Myocyte (in vitro differentiated cells): ENCODE measurements at places on chromosomes 16 and 17.
A peak's percentile ranks its signal among the peaks of the same experiment; 100 is the strongest.

DNA sequence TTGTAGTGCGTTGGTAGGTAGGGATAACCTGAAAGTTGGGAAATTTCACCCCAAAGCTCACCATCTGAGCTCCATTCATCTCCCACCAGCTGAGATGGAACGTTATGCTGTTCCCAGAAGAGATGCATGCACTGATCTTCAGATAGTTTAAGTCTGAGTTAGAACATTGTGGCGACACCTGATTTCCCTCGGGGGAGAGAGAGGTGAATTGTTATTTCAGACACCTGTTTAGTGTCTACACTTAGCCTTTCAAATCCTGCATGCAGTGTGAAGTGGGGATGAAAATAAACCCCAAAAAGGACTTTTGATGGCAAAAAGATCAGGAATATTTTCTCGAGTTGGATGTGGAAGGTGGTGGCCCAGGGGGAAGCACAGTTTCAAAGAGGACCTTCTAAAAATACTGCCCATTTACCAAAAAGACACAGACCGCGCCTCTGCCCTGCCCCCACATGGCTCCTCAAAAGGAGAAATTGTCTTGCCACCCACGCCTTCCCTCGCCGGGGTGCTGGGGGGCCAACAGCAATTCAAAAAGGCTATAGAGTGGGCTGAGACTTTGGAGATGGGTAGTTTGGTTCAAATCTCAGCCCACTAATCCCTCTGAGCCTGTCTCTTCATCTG is 11.4 kb downstream of the CIITA start:
- DNase-seq, result no peak

- no peak for DNase-seq
Measured at GRCh38 chr17:59392973-59393679, 61.7 kb downstream of the YPEL2 start.

GRCh38 chr17:15398291-15398690 is 56.9 kb upstream of the TEKT3 start:
- peak; percentile 95 for DNase-seq

GRCh38 chr17:79595471-79595870 is 15.4 kb downstream of the RBFOX3 start:
- DNase-seq, result no peak

DNA sequence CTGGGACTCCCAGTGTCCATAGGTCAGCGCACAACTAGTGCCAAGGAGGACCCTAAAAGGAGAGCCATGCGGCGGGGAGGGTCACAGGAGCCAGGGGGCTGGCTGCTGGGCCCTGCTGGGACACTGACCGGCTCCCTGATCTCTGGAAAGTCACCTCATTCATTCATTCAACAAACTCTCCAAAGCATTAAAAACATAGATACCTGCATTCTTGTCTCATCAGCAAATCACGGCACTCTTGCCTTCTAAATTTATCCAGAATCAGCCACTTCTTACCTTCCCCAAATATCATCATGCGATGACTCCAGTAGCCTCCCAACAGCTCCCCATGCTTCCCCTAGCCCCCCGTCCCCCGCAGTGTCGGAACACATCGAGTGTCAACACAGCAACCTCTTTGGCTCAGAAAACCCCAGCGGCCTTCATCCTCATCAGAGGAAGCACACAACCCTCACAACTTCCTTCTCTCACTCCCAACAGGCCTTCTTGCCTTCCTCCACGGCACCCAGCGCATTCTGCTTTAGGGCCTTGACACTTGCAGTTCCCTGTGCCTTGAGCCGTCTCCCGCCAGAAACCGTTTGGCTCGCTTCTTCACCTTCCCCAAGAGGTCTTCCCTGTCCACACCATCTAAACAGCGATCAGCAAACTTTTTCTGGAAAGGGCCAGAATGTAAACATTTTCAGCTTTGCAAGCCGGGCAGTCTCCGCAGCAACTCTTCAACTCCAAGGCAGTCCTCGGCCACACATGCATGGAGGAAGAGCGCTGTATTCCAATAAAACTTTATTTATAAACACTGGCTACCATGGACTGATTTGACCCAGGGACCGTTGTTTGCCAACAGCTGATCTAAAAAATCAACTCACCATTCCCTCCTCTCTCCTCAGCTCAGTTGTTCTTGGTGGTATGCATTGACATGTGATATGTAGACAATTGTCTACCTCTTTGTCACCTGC is 119.5 kb upstream of the TNRC6C start:
- DNase-seq, result no peak

DNA sequence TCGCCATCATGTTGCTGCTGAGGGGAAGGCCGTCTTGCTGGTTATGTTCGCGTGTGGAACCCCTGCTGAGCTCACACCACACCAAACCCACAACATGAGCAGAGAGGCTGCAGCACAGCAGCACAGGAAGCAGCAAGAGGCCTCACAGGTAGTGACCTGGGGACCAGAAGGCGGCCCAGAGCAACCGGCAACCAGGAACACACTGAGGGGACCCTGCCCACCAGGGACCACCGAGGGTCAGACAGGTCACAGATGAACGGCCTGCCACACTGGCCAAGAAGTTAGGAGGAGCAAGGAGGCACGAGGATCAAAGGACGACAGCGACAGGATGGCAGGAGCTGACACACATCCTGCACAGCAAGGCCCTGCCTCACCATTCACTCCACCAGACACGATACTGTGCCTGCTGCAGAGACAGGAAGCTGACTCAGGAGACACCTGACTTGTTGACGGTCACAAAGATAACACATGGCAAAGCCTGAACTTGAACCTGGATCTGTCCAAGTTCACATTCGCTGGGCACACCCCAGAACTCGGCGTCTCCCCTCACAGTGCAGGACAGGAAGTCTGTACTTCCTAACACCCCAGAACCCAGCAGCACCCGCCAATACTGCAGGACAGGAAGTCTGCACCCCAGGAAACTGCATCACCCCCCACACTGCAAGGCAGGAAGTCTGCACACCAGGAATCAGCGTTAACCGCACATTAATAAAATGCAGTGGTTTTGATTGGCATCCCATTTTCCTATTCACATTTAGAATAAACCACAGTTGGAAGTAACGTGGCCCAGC is 98.5 kb downstream of the ZNF778 start:
- peak; percentile 54 for DNase-seq

- no peak for DNase-seq
Measured at GRCh38 chr17:78290721-78291120, 59.3 kb downstream of the TMEM235 start.

- DNase-seq, result no peak
Measured at GRCh38 chr17:35236821-35237220, 6.1 kb upstream of the SLFN5 start.

DNA sequence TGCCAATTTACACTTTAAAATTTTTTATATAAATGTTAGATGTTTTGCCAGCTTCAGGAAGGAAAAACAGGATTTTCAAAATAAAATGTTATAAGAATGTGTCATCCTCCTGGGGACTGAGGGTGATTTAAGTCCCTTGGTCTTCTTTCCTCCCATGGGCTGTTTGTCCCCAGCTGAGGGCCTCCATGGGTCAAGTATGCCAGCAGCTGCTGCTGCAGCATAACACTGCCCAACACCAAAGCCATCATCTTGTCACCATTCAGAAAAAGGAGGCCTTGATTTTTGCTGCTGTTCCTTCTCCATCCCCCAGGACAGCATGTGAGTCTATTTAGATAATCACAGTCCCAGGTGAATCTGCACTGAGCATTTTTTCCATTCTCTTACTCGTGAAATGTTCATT is 188.5 kb downstream of the LGALS9B start:
- DNase-seq, result peak; percentile 69

DNA sequence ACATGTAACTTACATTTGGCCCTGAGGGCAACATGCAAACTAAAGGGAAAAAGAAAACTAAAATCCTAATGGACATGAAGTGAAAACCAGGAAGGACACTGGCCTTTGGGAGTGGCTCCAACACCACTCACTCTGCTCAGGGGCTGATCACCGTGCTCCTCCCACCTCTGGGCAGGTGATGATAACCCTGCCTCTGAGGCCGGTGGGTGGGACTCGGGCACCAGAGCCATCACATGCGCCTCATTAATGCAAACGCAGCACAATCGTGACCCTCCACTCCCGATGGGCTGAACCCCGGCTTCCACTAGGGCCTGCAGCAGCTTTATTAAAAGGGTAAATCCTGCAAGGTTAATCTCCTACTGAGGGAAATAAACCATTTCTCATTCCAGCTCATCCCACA is 4.7 kb downstream of the KLHDC4 start:
- DNase-seq, result no peak

GRCh38 chr16:65392806-65393565 is 271.1 kb upstream of the CDH11 start:
- no peak for DNase-seq

GRCh38 chr17:82668631-82669099 is 20.4 kb upstream of the WDR45B start:
- DNase-seq, result peak; percentile 58

GRCh38 chr16:27436921-27437650 is 35.1 kb downstream of the IL21R start:
- DNase-seq, result no peak

GRCh38 chr17:82858376-82859126 is 18.7 kb upstream of the ZNF750 start:
- DNase-seq, result no peak

GRCh38 chr17:15931394-15931793 is 13.5 kb upstream of the ADORA2B start:
- no peak for DNase-seq

GRCh38 chr17:65334406-65334805 is 197.2 kb downstream of the RGS9 start:
- no peak for DNase-seq

GRCh38 chr17:37691807-37692206 is 48.6 kb upstream of the DDX52 start:
- no peak for DNase-seq

DNA sequence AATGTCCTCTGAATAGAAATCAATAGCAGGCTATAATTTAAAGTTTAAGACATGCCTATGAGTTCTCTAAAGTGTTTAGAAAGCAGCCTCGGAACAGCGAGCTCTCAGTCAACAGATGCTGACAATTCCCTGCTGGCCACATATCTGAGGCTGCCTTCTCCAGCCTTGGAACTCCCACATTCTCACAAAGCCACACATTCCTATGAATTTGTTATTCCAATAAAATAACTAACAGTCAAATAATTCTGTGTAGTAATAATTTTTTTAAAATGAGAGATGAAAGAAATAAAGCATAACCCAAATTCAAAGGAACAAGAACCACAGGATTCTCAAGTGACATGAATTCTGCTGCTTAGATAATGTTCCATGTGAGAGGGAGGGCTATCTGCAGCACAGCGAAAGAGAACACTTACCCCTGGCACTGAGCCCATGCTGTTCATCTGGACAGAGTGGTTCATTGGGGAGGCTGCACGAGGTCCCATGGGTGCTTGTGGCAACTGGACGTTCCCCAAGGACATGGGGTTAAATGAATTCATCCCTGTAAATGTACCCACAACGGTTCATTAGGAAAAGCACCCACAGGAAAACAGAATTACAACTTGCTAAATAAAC is 56.9 kb upstream of the TRAP1 start:
- DNase-seq, result peak; percentile 82

DNA sequence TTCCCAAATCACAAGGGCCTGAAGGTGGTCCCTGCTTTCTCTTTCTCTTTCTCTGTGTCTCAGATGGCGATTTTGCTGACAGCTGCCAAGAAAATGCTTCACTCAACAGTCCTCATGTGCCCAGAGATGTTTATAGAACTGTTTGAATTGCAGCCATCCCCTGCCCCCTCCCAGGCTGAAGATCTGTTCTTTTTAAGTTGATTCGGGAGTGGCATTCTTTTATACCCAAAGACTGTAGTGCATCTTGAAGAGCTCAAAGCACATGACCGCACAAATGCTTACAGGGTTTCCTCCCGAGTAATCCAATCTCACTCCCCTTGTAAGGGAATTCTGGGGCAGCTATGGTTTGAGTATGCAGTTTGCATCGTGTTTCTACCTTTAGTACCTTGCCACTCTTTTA is 75.7 kb downstream of the SEC14L1 start:
- no peak for DNase-seq

DNA sequence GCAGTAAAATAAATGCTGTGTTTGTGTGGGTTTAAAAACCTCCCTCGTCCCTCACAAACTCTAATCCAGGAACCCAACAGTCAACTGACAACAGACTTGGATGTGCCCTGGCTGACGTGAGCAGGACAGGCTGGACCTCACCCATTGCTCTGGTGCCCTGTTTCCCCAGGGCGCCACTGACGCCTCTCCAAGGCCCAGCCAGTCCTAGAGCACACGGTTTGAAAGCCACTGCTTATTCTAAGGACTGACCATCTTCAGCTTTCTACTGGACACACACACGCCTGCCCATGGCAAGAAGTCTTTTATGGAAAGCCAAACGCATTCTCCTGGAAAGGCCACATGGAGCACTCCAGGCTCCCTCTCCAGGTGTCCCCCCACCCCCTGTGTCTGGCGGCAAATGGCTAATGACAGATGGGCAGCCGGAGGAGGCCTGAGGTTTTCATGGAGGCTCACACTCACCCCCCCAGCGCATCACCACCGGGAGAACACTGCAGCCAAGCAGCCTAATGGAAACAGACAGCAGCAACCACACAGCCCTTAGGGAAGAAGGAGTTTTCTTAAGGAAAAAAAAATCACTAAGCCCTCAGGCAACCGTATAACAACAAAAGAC is 319.2 kb downstream of the SOX9 start:
- DNase-seq, result peak; percentile 37

DNA sequence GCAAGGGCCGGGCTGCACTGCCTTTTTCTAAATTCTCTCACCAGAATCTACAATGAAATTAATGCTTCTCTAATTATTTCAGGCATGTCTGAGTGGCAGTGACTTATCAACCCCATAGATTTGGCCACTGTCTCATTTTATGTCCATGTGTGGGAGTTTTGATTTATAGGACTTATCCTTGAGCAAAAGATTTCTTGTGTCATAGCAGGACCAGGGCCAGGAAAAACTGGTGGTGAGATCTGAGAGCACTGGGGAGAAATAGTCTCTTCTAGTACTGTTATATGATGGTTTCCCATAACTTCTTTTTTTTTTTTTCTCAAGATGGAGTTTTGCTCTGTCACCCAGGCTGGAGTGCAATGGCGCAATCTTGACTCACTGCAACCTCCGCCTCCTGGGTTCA is 1.5 kb upstream of the KRT23 start:
- no peak for DNase-seq

DNA sequence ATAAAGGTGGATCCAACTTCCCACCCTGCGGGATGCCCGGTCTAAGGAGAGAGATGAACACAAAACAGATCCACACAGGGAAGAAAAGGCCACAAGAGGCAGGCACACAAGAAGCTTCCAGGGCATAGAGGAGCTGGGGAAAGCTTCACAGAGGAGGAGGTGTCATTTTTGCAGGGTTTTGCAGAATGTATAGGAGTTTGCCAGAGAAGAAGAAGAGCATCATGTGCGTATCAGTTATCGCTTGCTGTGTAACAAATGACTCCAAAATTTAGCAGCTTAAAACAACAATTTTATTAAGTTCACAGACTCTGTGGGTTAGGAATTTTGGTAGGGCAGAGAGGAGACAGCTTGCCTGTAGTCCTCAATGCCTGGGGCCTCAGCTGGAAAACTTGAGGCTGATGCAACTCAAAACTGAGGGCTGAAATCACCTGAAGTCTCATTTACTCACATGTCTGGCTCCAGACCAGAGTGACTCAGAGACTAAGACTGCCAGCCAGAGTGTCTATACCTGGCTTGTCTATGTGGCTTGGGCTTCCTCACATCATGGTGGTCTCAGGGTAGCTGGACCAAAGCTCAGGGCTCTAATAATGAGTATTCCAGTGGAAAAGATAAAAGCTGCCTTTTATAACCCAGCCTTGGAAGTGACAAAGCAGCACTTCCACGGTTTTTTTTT is 33.9 kb upstream of the ZNF423 start:
- DNase-seq, result no peak
